ENCODE measurements at places on chromosomes 16 and 17. TPM values are rescaled to one million over a fixed set of nuclear protein-coding genes. Genes with fewer than 3 reads are reported as not detected.

KCNAB3 gene
- 3.2 TPM for polyA plus RNA-seq

FBXL19 gene
- 15.5 TPM for polyA plus RNA-seq

KRT33A gene
- not detected for polyA plus RNA-seq

ETV4 gene
- 14.0 TPM for polyA plus RNA-seq

ZBTB4 gene
- 24.4 TPM for polyA plus RNA-seq

- no peak for DNase-seq
These were observed 8.0 kb downstream of the TEN1 start for GRCh38 chr17:75987041-75987440.

DNA sequence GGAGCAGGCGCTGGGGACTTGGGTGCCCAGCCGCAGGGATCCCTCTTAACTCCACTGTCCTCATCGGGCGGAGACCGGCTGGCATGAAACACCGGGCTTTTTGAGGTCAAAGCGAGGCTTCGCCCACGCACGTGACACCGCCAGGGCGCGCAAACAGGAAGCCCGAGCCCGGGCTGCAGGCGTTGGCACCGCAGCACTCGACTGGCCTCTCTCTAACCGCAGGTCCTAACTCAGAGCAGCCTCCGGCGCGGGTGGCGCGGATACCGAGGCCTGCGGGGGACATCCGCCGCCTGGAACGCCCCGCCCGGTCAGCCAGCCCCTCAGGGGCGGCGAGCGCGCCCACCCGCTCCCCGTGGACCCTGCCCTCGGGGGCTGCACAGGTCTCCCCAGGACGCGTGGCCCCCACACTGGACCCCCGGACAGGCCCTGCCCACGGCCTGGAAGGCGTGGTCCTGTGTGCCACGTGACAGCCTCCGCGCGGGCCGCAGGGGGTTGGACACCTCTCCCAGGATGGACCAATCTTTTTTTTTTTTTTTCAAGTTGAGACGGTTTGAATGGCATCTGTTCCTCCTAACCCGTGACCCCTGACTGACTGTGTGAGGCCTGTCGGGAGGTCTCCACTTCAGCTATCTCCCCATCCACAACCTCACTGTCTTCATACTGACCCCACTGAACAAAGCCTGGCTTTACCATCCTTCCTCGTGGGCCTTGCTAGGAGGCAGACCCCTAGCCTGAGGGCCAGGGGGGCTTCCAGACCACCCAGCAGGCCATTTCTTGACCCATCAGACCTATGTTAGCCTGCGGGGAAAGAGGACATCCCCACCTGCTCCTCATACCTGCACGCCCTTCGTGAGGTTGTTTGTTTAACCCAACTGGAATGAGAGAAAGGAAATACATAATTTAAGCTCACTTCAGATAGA, 8.4 kb upstream of the SLC47A2 start:
- no peak for DNase-seq

- no peak for DNase-seq
These were observed 5.4 kb upstream of the STAC2 start for GRCh38 chr17:39231091-39231561.

GRCh38 chr17:45121055-45121454, 11.3 kb downstream of the PLCD3 start:
- DNase-seq, result no peak

- no peak for DNase-seq
These were observed 42.1 kb downstream of the NOG start for GRCh38 chr17:56635641-56636040.

GRCh38 chr16:88817785-88818574, 6.3 kb upstream of the APRT start:
- no peak for DNase-seq

DNA sequence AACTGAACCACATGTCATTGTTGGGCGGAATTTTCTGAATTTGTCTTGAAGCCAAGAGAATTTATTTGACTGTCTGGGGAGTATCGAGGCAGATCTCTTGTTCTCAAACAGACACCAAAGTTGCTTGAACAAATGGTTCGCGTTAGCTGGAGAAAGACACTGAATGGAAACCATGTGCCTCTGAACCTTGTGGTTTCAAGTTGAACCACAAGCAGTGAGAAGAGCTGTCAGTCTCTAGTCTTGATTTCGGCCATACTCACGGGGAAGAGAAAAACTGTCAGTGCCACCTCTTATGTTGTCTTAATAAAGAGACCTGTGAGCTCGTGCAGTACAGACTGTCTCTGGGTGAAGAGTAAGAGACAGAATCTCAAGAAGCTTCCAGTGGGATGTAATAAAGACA, 886.5 kb upstream of the SOX9 start:
- no peak for DNase-seq

GRCh38 chr17:18160128-18160856, 23.3 kb upstream of the ALKBH5 start:
- DNase-seq, result no peak

Measured in A549 (cell line).